Body of pancreas (tissue), 4 donors: ENCODE measurements at places on chromosomes 3 and 15. TPM values are rescaled to one million over a fixed set of nuclear protein-coding genes. Genes with fewer than 3 reads are reported as not detected.

DNA sequence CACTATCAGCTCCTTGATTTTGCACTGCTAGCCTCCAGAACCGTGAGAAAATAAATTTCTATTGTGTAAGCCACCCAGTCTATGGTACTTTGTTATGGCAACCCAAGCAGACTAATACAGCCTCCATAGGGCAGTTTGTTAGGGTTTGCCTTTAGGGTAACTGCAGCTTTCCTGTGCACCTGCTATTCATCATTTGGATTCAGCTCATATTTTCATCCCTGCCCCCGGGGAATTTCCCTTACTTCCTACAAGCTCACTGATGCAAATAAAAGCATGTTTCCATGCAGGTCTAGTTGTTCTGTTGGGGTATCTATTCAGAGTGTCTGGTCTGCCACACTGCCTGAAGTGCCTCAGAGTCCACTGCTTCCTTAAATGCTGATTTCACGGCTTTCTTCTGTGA, 48.6 kb upstream of the ATOSA start:
- DNase-seq = no peak
- H3K4me1 ChIP-seq = peaks cover 21% of the 10 kb centered on the region
- no peaks in the 10 kb centered on the region for H3K36me3 ChIP-seq
- H3K27me3 ChIP-seq = no peaks in the 10 kb centered on the region
- H3K27ac ChIP-seq = no peak overlapping the region

GRCh38 chr3:177491296-177492032, 294.2 kb upstream of the TBL1XR1 start:
- H3K27ac ChIP-seq = no peak overlapping the region
- no peaks in the 10 kb centered on the region for H3K4me1 ChIP-seq
- no peaks in the 10 kb centered on the region for H3K27me3 ChIP-seq
- H3K36me3 ChIP-seq = no peaks in the 10 kb centered on the region
- H3K4me3 ChIP-seq = no peak overlapping the region

DNA sequence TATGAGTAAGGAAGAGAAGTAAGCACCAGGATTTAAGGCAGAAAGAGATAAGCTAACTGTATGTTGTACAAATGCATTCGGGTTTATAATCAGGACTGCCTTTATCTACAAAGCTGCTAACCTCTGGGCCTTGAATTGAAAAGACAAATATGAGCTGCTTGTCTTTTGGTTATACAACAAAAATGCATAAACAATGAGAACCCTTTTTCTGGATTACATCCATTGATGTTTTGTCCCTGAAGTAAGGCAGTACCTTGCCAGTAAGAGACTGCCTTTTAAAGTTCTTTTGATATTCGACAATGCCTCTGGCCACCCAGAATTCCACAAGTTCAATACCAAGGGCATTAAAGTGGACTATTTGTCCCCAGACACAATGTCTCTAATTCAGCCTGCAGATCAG, 280.7 kb downstream of the ZNF621 start:
- H3K4me3 ChIP-seq = no peak overlapping the region
- H3K4me1 ChIP-seq = no peaks in the 10 kb centered on the region
- H3K27ac ChIP-seq = no peak overlapping the region
- H3K36me3 ChIP-seq = no peaks in the 10 kb centered on the region
- H3K27me3 ChIP-seq = no peaks in the 10 kb centered on the region

Gene TMEM108
- total RNA-seq = 1.6 TPM

- no peak overlapping the region for H3K27ac ChIP-seq
- no peaks in the 10 kb centered on the region for H3K36me3 ChIP-seq
- H3K4me1 ChIP-seq = no peaks in the 10 kb centered on the region
- H3K4me3 ChIP-seq = no peak overlapping the region
- DNase-seq = no peak
Measured at GRCh38 chr15:75314552-75315290, 21.1 kb upstream of the COMMD4 start.

Gene COL6A5
- total RNA-seq = not detected

Gene RBPMS2
- 0.26 TPM for total RNA-seq

GRCh38 chr3:61829722-61830350, 268.5 kb downstream of the PTPRG start:
- H3K4me1 ChIP-seq = peaks cover 16% of the 10 kb centered on the region
- no peak for DNase-seq
- H3K36me3 ChIP-seq = no peaks in the 10 kb centered on the region
- no peak overlapping the region for H3K4me3 ChIP-seq
- no peaks in the 10 kb centered on the region for H3K27me3 ChIP-seq

GRCh38 chr3:18410205-18410604, 14.9 kb downstream of the SATB1 start:
- H3K4me3 ChIP-seq = no peak overlapping the region
- H3K27me3 ChIP-seq = no peaks in the 10 kb centered on the region
- H3K4me1 ChIP-seq = no peaks in the 10 kb centered on the region
- H3K36me3 ChIP-seq = peaks cover 6% of the 10 kb centered on the region

DNA sequence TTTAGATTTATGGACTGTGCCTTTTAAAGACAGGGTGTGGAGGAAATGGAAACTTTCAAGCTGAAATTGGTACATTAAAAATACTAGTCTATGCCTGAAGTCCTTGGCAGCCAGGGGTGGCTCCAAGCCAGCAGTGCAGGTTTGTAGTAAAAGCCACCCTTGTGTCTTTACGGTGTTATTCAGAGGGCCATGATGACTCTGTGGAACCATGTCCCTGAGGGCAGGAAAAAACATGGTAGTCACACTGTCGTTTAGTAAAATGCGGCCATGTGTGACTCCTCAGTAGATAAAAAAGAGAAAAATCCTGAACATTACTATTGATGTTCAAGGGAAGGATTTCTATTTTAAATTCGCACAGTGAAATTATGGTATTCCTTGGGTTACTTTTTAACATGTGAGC, 2.7 kb downstream of the FAN1 start:
- H3K36me3 ChIP-seq = no peaks in the 10 kb centered on the region
- peaks cover 28% of the 10 kb centered on the region for H3K4me1 ChIP-seq
- no peaks in the 10 kb centered on the region for H3K27me3 ChIP-seq
- DNase-seq = no peak
- no peak overlapping the region for H3K4me3 ChIP-seq
- no peak overlapping the region for H3K27ac ChIP-seq

GRCh38 chr3:39136533-39137434, 16.6 kb downstream of the CSRNP1 start:
- H3K4me3 ChIP-seq = no peak overlapping the region
- H3K4me1 ChIP-seq = peaks cover 32% of the 10 kb centered on the region
- DNase-seq = no peak
- H3K27me3 ChIP-seq = no peaks in the 10 kb centered on the region
- no peaks in the 10 kb centered on the region for H3K36me3 ChIP-seq

Gene ERICH6
- 0.26 TPM for total RNA-seq

- no peak for DNase-seq
- H3K27me3 ChIP-seq = no peaks in the 10 kb centered on the region
- no peak overlapping the region for H3K27ac ChIP-seq
Measured at GRCh38 chr15:23436421-23436820, 10.6 kb downstream of the GOLGA6L2 start.

- H3K36me3 ChIP-seq = no peaks in the 10 kb centered on the region
Measured at GRCh38 chr15:89669941-89670340, 9.2 kb downstream of the PLIN1 start.

Gene LOXL1
- 8.6 TPM for total RNA-seq

GRCh38 chr3:64501298-64501906, 186.4 kb downstream of the ADAMTS9 start:
- no peaks in the 10 kb centered on the region for H3K36me3 ChIP-seq
- no peaks in the 10 kb centered on the region for H3K27me3 ChIP-seq
- H3K4me3 ChIP-seq = no peak overlapping the region
- H3K27ac ChIP-seq = no peak overlapping the region

DNA sequence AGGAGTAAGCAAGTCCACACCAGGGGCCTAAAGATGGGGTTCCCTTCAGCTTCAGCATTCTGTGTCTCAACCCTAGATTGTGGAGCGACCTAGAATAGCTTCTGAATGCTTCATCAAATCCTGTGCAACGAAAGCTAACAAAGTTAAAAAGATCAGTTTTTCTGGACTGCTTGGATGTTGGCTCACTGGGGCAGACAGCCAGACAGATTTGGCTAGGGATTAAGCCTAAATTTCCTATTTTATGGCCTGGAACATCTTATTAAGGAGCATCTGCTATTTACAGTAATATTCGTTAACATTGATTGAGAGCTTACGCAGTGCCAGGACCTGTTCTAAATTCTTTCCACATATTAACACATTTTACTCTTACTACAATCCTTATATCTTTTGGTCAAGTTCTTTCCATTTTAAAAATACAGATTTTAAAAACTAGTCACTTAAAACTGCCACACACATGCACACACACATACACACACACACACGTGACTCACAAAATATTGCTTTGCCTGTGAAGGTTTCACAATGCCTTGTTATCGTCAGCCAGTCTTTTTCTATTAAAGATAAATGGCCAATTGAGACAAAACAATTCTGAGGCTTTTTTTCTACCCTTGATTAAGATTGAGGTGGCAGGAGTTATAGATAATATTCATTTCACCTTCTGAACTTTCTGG, 173.3 kb upstream of the SNTN start:
- no peak overlapping the region for H3K27ac ChIP-seq
- H3K36me3 ChIP-seq = no peaks in the 10 kb centered on the region
- H3K4me1 ChIP-seq = no peaks in the 10 kb centered on the region
- no peaks in the 10 kb centered on the region for H3K27me3 ChIP-seq
- DNase-seq = no peak
- no peak overlapping the region for H3K4me3 ChIP-seq

DNA sequence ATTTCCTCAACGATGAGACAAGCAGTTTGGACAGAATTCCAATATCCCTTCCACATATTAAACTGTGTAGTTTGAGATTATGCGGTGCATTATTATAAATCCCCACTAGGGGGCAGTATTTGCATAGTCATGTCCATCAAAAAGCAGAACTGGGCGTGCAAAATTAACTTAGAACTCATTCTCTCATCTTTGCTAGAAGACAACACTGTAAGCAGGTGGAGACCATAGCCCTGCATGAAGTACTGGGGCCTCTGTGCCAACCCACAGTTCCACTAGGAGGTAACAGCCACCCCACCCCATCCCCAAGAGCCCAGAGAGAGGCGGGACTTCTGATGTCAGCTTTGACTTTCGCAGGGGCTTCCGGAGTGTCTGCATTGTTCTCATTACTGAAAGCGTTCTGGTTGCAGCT, 106.6 kb upstream of the TMC3 start:
- H3K27me3 ChIP-seq = no peaks in the 10 kb centered on the region
- H3K4me3 ChIP-seq = no peak overlapping the region
- no peak overlapping the region for H3K27ac ChIP-seq
- H3K36me3 ChIP-seq = no peaks in the 10 kb centered on the region

DNA sequence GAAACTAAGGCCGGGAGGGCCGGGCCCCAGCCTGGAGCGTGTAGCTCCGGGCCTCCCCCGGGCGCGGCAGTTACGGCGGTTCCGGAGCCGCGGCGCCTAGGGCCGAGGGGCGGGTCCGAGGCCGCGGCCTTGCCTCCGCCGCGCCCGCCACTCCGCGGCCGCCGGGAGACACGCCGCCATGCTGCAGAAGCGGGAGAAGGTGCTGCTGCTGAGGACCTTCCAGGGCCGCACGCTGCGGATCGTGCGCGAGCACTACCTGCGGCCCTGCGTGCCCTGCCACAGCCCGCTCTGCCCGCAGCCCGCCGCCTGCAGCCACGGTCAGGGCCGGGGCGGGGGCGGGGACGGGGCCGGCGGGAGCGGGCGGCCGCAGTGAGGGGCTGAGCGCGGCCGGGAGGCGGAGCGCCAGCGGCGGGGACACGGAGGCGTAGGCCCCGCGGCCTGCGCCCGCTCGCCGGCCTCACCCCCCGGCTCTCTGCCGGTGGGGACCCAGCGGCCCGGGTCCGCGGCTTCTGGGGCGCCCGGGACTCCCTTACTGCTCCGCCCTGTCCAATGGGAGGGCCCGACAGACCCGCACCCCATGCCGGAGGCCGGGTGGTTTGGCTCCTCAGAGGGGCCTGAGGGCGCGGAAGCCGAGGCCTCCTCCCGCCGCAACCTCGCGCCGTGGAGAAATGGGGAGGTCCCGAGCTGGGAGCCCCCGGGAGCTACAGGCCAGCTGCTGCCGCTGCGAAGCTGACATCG, at the start of gene DIS3L:
DIS3L (plus strand) TSS at position 150 of the 738 bp plus-strand sequence; CDS start at position 179, 29 bp downstream.
- H3K36me3 ChIP-seq = no peaks in the 10 kb centered on the region
- DNase-seq = peak; percentile 74
- H3K4me3 ChIP-seq = peak within 1 kb of the TSS; percentile 58

DNA sequence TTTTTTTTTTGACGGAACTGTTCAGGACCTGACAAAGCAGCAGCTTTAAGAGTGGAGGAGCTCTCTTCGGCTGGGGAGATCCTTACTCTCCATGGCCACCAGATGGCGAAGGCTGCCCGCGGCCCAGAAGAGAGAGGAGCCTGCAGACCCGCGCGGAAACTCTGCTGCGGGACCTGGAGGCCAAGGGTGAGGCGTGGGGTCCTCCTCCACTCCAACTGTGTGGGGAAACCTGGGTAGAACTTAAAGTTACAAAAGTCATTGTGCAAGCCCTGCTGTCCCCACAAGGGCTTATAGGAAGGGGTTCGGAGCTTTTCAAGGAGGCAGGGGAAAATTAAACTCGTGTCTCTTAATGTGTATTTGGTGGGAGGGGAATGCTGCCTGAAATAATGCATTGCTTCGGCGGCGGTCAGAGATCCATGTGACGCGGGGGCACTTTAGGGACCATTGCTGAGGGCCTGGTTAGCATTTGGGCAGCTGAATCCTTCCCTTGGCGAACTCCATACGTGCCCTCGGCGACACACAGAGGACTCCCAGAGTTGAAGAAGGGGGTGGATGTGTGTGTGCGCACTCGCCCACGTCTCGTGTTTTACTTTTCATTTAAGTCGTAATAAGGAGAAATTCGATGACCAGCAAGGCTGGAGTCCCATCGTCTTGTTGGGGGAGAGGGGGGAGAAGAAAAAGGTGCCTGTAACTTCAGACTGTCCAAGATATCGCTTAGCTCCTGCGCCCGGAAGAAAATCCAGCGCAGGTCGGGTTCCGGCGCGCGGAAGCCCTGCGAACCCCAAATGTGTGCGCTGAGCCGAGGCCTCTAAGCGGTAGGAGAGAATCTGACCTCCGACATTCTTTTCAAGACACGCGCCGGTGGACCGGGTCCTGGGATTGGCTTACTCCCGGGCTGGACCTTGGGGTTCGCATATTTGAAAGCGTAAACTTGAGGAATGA, 9.7 kb downstream of the EOMES start:
- H3K36me3 ChIP-seq = no peaks in the 10 kb centered on the region
- no peak overlapping the region for H3K27ac ChIP-seq
- DNase-seq = peak; percentile 79

DNA sequence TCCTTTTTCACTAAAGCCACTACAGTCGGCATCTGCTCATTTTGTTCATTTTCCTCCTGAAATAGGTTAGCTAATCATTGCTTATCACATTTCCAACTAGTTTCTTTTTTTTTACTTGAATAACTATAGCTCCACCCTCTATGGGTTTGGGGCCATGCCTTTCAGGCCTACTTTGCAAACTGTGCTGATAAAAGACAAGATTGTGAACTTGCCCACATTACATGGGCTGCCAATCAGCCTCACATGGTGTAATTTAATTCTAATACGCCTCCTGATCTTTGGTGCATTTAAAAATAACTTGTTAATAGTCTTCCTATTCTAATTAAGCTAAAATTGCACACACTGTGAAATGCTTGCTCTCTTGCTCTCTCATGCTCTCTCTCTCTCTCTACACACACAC, 90.5 kb downstream of the TGFBR2 start:
- no peak overlapping the region for H3K27ac ChIP-seq
- peaks cover 22% of the 10 kb centered on the region for H3K4me1 ChIP-seq
- DNase-seq = no peak
- H3K4me3 ChIP-seq = no peak overlapping the region
- H3K27me3 ChIP-seq = no peaks in the 10 kb centered on the region
